Glomerular endothelial cell (primary cell): ENCODE measurements at places on chromosomes 6 and 20. TPM values are rescaled to one million over a fixed set of nuclear protein-coding genes. Genes with fewer than 3 reads are reported as not detected.

- DNase-seq = no peak
Observed at GRCh38 chr20:24979036-24979960, 13.3 kb downstream of the APMAP start.

DNA sequence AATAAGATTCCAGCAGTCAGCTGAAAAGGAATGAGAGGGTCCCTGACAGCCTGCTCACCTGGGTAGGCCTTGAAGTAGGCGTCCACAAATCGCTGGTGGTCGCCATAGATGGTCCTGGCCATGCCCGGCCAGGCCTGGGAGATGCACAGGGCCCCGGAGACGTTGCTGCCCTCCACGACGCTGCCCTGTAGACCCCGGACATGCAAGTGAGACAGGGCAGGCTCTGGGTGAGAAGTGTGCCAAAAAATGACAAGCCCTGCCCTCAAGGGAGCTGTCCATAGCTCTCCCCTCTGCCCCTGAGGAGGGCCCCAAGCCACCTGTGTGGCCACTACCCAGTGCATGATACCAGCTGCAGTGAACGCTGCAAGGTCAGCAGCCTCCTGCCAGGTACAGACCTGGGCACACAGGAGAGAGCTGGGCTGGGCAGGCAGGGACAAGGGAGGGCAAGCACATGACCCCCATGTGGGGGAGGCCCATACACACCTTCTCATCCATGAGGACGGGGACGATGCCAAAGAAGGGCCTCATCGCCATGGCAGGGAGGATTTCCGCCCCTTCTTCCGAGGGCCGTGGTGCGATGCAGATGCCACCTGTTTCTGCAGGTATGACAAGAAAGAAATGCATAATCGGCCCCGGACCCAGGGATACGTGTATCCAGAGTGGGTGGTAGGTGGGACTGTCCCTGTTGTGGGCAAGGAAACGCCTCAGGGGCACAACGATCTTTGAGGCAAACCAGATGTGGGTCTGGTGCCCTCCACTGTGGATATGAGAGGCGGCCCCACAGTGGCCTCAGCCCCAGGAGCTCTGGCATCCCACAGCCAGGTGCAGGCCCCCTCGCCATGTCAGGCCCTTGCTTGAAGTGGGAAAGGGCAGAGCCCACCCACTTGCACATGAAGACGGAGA, 21.2 kb upstream of the APMAP start:
- DNase-seq = no peak

GRCh38 chr6:78875505-78875904, 8.2 kb downstream of the IRAK1BP1 start:
- no peak for DNase-seq

Gene GDAP1L1
- total RNA-seq = not detected in 2 replicates

- DNase-seq = no peak
Observed at GRCh38 chr6:110201151-110201884, 21.1 kb downstream of the CDC40 start.

- DNase-seq = no peak
Observed at GRCh38 chr20:51166489-51166888, 143.6 kb upstream of the KCNG1 start.

- DNase-seq = no peak
Observed at GRCh38 chr6:65399355-65400084, 307.5 kb downstream of the EYS start.

DNA sequence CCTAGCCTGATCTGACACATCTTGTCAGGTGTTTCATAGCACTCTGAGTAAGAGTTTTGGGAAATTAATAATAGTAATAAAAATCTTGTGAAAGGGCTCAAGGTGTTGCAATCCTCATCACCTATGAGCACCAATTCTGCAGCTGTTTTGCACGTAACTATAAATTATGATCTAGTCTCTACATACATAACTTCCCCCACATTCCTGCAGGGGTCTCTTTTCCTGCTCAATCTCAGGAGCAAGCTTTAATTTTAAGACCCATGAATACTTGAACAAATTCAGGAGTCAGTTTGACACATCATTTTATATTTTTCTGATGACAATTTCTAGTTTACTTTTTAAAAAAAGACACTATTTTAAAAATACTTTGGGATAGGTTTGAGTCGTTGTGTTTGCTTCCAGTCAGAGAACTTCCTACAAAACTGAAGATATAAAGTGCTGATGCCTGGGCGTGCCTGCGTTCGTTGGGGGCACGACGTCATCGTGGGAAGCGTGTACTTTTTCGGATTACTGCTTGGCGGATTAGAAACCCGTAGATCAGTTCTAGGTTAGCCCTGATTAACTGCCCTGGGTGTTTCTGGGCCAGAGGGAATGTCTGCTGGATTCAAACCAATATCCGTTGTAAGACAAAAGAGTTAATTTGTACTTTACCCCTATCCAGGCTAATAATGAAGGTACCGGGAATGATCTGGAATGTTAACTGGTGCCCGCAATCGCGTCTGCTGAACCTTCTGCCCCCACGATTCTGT, 1.0 kb upstream of the E2F3 start:
- DNase-seq = no peak

Gene OTOR
- not detected in 2 replicates for total RNA-seq

DNA sequence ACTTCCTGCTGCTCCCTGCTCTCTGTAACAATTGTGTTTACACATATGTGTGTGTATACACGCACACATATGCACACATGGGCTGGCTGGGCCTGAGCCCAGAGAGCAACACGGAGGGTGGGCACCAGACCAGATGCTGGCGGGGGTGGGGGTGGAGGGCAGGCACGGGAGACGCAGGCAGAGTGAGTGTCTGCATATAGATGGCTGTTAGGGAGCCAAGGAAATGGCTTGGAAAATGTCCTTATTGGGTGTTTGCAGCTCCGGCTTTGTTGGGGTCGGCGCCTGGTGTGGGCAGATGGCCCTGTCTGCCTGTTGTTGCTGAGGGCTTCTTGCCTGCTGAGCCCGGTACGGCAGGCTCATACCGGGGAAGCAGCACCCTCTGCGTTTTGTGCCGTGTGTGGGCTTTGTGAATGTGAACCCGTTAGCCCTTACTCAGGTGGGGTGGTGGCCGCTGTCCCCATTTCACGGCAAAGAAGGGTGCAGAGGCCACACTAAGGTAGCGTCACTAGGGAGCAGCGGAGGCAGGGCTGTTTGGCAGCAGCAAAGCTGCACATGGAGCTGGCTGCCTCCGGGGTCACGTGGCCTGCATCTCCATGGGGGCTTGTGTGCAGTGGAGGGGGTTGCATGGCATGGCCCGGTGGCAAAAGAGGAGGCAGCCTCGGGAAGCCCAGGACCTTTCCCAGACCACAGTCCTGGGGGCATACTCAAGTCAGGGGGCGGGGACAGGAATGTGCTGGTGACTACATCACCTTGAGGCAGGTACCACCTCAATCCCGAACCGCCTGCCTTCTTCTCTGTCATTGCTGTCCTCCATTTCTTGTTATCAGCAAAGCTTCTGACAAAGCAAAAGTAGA, 47.4 kb upstream of the SRF start:
- DNase-seq = no peak

GRCh38 chr6:33199687-33200218, 712 bp downstream of the RXRB start:
- no peak for DNase-seq

Gene MRPS18A
- 41.2 and 46.4 TPM in 2 replicates for total RNA-seq

DNA sequence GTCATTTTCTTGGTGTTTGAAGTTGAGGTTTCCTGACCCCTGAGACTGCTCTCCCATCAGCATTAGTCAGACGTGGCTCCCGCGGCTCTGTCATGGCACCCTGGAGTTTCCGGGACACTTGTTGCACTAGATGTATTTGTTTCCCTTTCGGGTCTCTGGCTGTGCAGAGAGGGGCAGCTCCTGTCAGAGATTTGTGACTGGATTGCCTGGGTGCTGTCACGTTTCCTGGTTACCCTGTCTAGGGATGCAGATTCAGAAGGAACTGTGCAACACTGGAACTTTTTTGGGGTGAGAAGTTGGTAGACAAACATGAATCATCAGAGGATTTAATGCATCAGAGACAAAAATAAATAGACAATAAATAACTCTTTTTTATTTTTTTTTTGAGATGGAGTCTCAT, 431.8 kb upstream of the MAN1A1 start:
- no peak for DNase-seq

GRCh38 chr6:111743862-111744692, 129.2 kb downstream of the FYN start:
- no peak for DNase-seq

DNA sequence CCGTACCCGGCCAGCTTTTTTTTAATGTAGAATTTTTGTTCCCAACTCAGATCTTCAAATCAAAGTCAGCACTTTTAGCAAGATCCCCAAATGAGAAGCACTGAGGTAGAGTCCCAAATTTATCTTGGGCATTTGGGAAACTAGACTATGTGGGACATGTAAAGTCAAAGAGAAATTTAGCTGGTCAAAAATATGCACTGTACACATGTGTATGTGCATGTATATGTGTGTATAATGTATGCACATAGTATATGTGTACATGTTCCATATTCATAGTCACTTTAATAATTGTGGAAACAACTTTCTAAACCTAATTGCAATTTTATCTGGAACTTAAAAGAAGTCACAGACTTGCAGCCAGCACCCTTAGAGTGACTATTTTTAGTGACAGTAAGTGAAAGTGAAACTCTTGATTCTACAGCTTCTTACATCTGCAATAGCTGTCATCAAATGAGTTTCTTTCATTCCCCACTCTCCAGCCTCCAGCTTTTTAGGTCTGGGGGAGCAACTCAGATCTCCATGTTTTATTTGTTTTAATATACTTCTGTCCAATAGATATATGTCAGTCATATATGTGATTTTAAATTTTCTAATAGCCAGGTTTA, 53.6 kb downstream of the CDC40 start:
- DNase-seq = no peak

Gene GRM1
- 0.05 and 0.06 TPM in 2 replicates for total RNA-seq

GRCh38 chr6:13427801-13428582, 59.4 kb downstream of the GFOD1 start:
- no peak for DNase-seq
